Stimulated activated CD4-positive, alpha-beta T cell treated with anti-CD3 and anti-CD28 coated beads, Interleukin-4, amount 100 ng/mL, for 48 hours (primary cell): ENCODE measurements at places on chromosomes 3 and 15.

DNA sequence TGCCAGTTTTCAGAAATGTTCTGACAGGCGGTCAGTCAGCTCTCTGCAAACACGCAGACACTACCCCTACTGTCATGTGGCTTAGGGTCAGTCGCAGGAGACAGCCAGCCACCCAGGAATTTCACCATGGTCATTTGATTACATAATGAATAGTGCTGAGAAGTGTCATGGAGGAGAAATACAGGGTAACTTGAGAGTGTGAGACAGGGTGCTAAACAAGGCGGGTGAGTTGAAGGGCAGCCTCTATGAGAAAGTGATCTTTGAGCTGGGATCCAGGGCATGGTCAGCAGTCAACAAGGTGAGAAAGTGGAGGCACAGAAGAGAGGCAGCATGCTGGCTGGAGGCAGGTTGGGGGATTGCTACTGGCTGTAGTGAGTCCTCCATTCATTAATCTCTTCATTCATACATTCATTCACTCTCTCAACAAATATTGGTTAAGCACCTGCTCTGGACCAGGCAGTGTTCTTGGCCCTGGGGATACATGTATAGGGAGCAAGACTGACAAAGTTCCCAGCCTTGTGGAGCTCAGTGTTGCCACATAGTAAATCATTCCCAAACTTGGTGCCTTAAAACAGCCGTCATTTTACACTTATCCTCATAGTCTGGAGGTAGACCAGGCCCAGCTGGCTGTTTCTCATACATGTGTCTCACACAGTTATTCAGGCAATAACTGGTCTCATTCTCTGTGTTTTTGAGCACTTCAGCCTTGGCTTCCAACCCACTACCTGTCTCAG lies 14.8 kb downstream of the PXYLP1 start:
- no peak for DNase-seq

DNA sequence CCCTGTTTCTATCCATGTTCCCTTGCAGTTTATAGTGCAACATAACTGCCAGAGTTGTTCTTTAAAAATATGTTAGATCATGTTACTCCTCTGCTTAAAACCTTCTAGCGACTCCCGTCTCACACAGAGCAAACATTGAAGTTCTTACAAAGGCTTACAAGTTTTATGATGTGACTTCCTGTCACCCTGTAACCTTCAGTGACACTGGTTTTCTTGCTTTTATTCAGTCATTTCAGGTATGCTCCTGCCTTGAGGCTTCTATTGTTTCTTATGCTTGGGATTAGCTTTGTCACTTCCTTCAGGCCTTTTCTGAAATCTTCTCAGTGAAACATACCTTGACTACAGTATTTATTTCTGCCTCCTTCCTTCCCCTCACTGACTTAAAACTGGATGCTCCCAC lies 252.1 kb downstream of the DOCK3 start:
- DNase-seq, result no peak

- no peak for DNase-seq
Observed at GRCh38 chr3:87733671-87734367, 325.0 kb downstream of the CGGBP1 start.

DNA sequence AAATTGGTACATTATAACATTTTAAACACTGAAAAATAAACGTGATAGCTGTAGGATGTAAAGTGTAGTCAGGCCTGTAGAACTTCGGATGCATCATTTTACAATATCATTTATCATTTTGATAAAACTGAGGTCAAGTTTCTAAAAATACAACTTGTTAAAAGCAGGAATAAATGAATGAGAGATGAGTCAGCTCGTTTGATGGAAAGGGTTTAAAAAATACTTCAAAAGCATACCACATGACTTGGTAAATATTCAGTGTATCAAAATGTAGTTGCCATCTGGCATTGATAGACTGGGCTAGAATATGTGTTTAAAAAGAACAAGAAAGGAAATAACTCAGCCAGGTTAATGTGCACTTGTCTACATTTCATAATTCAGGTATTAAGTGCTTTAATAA lies 357.0 kb downstream of the TIGIT start:
- no peak for DNase-seq

DNA sequence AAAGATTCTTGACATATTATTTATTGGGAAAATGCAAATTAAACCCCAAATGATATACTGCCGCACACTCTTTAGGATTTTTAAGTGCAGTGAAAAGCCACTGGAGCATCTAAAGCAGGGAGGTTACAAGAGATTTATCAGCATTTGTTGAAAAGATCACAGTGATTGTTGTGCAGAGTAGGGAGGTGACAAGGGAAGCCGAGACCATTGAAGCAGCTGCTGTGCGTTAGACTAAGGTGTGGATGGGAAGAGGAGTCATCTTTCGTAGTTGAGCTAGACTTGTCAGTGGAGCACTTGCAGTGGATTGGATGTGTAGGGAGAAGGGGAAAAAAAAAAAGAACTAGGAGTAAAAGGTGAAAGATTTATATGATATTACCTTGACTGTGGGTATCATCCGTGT lies 854.6 kb downstream of the NTRK3 start:
- no peak for DNase-seq
